ENCODE measurements at places on chromosomes 7 and 10.
A peak's percentile ranks its signal among the peaks of the same experiment; 100 is the strongest.

GRCh38 chr7:135714534-135715009, 13.4 kb downstream of the SLC13A4 start:
- DNase-seq: no peak

- peak; percentile 74 for DNase-seq
Observed at GRCh38 chr7:104207348-104207730, 474 bp downstream of the ORC5 start.

GRCh38 chr7:32502728-32503127, 7.4 kb downstream of the AVL9 start:
- no peak for DNase-seq

DNA sequence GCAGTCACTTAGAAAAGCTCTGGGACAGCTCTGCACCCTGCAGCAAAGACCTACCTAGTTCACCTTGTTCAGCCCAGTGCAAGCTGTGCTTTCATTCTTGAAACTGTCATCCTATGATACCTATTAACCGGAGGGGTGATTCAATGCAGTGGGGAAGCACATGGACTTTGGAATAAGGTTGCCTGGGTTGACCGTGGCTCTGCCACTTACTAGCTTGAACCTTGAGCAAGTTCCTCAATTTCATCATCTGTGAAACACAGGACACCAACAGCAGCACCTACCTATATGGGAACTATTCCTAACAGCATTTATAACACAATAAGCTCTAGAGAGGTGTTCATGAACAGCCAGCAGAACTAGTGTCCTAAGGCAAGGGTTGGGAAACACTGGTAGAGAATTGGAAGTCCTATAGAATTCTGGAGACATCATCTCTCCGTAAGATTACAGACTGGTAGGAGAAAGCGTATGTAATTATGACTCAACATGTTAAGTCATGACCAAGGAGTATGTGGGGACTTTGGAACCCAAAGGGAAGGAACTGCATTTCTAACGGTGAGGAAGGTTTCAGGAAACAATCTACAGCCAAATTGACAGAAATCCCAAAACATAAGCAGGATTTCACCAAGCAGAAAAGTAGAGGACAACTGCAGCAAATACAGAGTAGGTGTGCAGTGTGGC, 270.0 kb downstream of the USP6NL start:
- no peak for DNase-seq

GRCh38 chr10:118520116-118520742, 75.2 kb downstream of the PRLHR start:
- DNase-seq: no peak

DNA sequence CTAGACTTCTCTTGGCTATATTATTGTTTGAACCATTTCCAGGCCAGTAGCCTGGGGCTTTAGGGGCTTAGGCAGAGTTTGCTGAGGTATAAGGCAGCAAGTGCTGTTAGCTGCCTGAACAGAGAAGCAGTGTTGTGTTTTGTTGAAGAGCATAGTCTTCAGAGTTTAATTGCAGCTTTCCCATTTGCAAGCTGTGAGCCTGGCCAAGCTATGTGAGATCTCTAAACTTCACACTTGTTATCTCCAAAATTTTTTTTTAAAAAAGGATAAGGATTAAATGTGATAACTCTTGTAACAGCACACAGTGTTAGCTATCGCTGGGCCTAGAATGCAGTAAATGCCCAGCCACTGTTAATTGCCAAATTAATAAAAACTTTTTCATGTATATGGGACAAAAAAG, 782.4 kb downstream of the REEP3 start:
- no peak for DNase-seq

- DNase-seq: no peak
Observed at GRCh38 chr10:43940898-43941837, 292.5 kb upstream of the ZNF32 start.

GRCh38 chr10:24651923-24652322, 71.8 kb downstream of the ARHGAP21 start:
- no peak for DNase-seq

All from erythroblast (primary cell).